ENCODE measurements at places on chromosomes 4 and X.

DNA sequence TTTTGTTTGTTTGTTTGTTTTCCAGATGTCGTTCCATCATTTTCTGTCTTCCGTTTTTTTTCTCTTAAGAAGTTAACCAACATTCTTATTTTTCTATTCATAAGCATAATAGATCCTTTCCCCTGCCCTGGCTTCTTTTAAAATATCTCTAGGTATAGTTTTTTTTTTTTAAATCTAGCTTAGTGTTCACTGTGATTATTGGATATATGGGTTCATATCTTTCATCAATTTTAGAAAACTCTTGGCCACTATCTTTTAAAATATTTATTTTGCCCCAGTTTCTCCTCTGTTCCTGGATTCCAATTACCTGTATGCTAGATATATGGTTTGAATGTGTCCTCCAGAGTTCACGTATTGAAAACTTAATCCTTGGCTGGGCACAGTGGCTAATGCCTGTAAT lies 59.6 kb downstream of the GSX2 start:
- no peak for DNase-seq

DNA sequence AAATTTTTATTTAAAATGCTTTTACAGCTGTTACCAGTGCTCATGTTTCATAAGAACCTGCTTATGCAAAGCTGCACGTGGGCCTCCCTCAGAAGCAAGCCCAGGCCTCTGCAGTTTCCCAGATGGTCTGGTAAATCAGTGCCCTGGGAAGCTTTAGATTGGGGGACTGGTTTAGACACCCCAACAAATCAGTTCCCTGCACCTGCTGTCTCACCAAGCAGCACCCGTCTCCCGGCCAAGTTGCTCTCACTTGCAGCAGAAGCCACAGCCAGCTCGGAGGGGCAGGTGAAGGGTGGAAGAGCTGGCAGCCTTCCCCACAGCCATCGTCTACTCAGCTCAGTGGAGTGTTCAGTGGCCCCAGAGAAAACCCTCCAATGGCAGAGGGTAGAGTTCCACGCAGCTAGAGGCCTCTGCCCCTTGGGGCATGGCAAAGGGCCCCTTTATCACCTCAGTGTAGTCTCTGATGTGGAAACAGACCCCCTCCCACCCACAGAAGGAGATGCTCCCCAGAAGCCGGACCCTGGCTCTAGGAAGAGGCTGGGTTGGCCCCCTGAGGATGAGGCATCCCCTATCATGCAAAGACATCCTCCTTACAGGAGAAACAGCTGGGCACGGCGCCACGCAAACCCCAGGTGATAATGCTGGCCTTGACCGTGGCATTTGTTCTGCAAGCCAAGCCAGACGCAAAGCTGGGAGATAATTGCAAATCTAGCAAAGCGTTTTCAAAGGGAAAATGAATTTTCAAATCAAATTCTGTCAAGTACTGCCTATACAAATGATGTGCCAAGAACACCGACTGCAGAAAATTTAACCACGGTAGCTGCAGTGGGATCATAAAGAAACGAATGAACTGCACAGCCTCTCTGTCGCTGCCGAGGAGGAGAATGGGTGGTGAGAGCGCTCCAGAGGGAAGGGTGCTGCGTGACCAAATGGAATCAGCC lies 51.9 kb downstream of the ZFYVE28 start:
- DNase-seq: no peak

GRCh38 chr4:85209161-85209560 lies 242.7 kb upstream of the WDFY3 start:
- DNase-seq: no peak

DNA sequence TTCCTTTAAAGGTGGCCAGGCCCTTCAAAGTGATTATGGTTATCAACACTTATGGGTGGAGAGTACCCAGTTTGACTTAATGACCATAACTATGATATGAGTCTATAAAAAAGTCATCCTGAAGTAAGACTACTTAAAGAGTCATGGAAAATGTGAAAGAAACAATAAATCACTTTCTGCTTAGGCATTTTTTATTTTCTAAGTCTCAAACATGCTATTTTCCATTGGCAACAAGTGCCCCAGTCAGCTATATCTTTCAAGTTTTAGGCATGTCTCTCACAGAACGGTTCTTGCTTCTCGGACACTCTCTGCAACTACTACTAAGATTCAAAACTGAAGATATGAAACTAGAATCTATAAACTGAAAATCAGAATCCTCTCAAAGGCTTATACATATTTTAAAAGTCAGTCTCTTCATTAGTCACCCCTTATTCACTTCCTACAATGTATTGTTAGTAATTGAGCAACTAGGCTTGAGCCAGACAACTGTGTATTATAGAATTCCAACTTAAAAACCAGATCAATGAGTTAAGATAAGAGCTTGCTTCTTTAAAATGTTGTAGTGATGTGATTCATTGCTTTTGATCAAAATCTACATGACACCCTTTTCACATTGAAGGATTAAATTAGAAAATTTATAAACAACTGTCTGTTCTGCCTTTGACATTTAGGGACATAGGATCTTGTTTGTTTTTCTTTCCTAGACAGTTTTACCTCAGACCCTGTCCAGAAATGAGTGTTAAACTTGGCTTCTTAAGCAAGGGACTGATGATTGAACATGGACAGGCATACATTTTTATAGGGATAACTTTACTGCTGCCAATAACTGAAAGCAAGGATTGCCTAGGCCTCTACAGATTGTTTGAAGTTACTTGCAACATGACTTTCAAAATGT lies 2.9 kb downstream of the ANTXR2 start:
- DNase-seq: no peak

- no peak for DNase-seq
Measured at GRCh38 chrX:40108162-40108958, 10.6 kb upstream of the BCOR start.

GRCh38 chrX:134658002-134658759 lies at the start of gene PLAC1:
TSS of gene PLAC1 (minus strand) at chrX:134658471. CDS start at chrX:134566682, 91,789 bp downstream.
- DNase-seq: no peak

GRCh38 chrX:102652031-102652688 lies 877 bp downstream of the GPRASP1 start:
- DNase-seq: no peak

DNA sequence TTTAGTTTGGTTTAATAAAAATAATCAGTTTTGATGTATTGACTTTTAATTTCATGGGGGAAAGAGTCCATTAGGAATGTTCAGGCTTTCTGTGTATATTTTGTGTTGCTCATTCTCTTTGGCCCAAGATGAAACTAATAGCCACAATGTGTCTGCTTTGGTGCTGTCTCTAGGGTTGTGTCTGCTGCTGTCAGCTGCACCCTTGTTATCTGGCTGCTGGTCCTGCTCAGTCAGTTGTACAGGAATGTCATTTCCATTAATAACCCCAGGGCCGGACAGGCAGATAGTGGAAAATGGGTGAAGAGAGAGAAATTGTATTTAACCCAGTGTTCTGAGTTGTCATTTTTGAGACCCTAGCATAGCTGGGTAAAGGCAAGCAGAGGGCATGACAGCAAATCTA lies 115.1 kb downstream of the PHEX start:
- no peak for DNase-seq

DNA sequence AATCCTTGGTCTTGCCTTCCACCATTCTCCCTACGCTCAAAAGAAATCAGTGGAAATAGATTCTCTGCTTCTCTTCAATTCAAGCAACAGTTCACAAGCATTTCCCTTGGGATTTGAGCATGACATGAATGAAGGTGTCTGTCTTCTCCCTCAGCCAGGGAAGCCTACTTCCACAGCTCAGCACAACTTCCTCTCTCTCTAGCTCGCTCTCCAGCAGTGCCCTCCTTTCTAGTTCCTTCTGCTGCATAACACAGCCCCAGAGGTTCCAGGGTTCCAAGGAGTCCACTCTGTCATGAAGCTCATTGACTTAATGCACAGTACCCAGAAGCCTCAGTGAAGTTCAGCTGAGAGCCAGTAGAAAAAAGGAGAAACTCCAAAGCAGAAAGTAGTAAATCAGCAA lies 81.3 kb downstream of the PLS3 start:
- DNase-seq: no peak

DNA sequence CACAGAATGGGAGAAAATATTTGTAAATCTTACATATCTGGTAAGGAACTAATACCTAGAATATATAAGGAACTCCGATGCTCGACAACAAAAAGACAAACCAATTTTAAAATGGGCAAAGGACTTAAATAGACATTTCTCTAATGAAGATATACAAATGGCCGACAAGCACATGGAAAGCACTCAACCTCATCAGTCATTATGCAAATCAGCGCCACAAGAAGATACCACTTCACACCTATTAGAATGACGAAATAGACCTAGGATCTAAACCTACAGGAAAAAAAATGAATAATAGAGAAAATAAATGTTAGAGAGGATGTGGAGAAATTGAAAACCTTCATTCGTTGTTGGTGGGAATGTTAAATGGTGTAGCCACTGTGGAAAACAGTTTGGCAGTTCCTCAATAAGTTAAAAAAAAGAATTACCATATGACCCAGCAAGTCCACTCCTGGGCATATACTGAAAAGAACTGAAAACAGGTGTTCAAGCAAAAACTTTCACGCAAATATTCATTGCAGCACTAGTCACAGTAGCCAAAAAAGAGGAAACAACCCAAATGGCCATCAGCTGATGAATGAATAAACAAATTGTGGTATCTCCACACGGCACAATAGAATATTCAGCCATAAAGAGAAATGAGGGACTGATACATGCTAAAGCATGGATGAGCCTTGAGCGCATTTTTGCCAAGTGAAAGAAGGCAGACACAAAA lies 57.3 kb upstream of the WDR19 start:
- DNase-seq: no peak

DNA sequence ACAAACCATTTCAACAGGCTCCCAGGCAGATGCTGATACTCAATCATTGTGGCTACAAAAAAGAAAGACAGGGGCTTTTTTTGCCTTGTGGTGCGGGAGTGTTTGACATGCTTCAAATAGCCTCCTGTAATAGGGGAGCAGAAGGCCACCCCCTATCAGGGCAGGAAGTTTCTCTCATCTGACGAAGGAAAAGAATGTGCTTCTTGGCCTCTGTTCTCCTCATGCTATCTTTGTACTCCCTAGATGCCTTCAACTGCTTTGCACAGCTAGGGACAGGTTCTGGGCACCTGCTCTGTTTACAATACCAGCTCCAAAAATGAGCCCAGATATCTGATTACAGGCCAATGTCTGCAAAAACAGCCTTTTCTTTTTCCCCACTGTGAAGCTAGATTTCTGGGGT lies 391.1 kb downstream of the STIM2 start:
- DNase-seq: no peak

DNA sequence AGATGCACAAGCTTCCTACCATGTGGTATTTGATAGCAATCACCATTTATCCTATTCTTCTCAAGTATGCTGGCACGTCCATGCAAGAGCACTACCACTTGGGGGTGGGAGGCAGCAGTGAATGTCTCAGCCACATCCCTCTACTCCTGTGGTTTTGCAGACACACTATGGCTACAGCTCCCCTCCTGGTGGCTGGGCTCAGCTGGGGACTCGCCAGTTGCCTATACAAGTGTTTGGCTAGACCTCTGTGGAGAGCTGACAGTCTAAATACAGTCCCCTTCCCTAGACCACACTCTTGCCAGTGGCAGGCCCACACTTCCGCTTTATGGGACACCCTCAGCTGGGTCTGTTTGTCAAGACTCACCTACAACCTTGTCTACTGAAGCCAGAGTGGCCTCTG lies 53.2 kb downstream of the ADGRA3 start:
- DNase-seq: no peak

GRCh38 chr4:22688236-22688635 lies 4.5 kb upstream of the GBA3 start:
- no peak for DNase-seq

GRCh38 chr4:39616651-39617050 lies 22.0 kb downstream of the SMIM14 start:
- DNase-seq: no peak

GRCh38 chr4:67465032-67465762 lies 80.1 kb downstream of the CENPC start:
- DNase-seq: no peak

- no peak for DNase-seq
Measured at GRCh38 chrX:66221856-66222255, 57.8 kb downstream of the HEPH start.

DNA sequence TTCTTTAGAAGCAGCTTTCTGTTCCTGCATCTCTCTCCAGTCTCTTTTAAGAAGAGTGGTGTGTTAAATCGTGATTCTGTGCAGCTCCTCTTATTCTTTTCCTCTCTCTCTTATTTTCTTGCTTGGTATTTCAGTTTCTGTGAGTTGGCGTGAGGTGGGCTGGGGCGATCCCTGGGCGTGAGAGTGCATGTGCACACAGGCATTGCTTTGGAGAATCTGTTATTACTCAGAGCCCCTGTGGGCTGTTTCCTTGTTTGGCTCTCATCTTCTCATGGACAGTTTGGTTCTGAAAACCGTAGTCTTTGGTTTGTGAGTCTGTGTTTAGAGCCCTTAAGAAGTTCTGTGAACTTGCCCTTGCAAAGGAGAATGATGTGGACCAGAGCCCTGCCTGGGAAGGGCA lies 97.2 kb upstream of the CLNK start:
- DNase-seq: no peak

GRCh38 chrX:10556405-10556804 lies 64.0 kb downstream of the MID1 start:
- no peak for DNase-seq

GRCh38 chrX:5957506-5957905 lies 271.2 kb downstream of the NLGN4X start:
- DNase-seq: no peak

- no peak for DNase-seq
Measured at GRCh38 chrX:4579480-4579879, 866.0 kb upstream of the PRKX start.

DNA sequence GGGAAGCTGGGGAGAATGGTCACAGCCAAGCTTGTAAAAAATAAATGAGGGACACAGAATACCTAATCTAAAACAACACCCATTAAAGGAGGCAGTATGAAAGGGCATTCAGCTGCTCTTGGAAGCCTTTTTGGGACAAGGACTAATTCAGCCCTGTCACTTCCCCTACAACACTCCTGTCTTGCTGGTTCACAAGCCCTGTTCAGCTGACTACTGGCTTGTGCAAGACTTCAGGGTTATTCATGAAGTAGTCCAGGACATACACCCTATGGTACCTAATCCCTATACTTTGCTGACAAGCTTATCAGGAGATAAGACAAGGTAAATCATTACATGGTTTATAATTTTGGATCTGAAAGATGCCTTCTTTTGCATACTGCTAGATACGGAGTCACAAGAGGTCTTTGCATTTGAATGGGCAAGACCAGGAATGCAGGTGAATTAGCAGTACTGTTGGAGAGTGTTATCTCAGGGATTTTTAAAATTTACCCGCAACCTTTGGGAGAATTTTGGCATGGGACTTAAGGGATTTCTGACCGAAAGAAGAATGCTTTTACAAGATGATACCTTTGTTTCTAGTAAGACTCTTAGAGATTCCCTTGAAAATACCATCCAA lies 103.2 kb upstream of the LANCL3 start:
- no peak for DNase-seq

DNA sequence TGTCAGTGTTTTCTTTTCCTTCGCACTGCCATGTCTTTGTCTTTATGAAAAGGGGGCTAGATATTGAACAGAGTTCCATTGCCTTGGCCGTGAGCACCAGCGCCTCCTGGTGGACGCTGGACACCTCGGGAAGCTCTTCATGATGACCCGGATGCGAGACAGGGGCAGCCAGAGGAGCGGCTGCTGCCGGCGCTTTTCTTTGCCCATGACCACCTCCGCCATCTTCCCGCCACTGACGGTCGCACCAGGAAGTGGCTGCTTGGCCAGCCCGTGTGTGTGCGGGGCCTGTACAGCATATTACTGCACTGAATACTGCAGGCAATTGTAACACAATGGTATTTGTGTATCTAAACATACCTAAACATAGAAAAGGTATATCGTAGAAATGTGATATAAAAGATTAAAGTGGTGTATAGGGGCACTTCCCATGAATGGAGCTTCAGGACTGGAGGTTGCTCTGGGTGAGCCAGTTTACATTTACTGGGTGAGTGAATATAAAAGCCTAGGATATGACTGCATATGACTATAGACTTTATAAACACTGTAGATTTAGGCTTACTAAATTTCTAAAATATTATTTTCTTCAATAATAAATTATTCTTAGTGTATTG lies 15.8 kb upstream of the GRIA2 start:
- no peak for DNase-seq
